ENCODE measurements at places on chromosomes 16 and 17. TPM values are rescaled to one million over a fixed set of nuclear protein-coding genes. Genes with fewer than 3 reads are reported as not detected.

DNA sequence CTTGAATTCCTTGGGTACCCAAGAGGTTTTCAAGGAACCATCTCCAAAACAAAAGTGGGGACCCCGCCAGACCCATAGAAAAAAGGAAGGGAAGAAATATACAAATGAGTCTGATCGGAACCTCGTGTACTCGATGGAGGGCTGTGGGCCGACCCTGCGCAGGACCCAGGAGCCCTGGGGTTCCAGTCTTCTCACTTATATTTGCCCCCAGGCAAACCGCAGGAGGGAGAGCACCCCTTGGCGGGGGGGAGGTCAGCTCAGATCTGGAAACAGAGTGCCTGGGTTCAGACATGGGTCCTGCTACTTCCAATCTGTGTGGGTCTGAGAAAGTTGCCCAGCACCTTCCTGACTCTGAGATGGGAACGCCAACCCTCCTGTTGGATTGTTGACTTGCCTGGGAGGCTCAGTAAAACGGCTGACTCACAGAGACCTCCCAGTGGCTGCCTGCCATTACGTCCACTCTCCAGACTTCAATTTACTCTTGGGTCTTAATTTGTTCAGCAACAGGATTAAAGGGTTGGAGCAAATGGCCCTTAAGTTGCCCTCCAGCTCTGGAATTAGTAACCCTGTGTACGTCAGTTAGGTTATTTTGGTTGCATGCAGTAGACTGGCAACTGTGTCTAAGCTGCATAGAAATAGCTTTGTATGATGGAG is 24.9 kb upstream of the CACNG4 start:
- DNase-seq: no peak

- DNase-seq: no peak
Measured at GRCh38 chr16:70750893-70751467, 50.0 kb downstream of the VAC14 start.

GRCh38 chr17:2435181-2435741 is 34.4 kb upstream of the MNT start:
- no peak for DNase-seq

DNA sequence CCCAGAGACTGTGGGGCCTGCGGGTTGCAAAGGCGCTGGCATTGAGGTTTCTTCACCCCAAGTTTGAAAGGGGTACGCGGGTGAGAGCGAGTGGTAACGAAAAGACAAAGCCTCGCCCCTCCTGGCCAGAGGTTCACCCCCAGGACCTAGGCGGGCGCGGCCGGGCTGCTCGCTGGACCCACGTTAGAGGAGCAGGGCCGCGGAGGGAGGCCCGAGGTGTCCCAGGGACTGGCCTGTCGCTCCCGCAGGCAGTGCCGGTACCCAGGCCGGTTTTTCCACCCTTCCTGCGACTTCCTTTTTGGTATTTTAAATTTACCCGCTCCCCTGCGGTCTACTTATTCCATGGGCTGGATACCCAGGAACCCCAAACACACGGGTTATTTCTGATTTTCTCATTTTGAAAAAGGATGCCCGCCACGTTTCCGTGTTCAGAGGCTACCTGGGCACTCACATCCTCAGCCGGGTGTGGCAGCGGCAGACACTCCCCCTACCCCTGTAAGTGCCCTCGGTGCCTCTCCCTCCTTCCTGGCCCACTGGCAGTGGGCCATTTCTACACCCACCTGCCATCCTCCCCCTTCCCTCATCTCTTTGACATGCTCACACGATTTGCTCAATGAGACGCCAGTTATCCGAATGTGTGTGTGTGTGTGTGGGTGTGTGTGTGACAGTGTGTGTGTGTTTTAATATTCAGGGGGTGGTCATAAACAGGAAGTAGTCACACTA is 1.6 kb upstream of the FOXL1 start:
- DNase-seq: no peak

DNA sequence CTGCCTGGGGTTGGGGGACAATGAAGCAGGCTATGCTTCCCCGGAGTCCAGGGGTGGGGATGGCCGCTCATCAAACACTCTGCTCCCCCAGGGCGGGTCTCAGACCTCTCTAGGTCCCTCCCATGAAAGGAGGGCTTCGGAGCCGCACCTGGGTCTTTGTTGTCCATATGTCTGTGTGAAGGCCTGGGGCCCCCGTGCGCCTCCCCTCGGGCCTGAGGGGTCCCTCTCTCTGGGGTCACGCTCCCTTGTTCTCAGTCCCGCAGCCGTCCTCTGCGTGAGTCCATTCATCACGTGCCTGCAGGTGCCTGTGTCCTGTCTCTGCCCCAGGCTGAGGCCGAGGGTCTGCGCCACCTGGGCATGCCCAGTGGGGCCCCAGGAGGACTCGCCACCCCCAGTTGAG is 15.6 kb downstream of the BAHCC1 start:
- no peak for DNase-seq

DNA sequence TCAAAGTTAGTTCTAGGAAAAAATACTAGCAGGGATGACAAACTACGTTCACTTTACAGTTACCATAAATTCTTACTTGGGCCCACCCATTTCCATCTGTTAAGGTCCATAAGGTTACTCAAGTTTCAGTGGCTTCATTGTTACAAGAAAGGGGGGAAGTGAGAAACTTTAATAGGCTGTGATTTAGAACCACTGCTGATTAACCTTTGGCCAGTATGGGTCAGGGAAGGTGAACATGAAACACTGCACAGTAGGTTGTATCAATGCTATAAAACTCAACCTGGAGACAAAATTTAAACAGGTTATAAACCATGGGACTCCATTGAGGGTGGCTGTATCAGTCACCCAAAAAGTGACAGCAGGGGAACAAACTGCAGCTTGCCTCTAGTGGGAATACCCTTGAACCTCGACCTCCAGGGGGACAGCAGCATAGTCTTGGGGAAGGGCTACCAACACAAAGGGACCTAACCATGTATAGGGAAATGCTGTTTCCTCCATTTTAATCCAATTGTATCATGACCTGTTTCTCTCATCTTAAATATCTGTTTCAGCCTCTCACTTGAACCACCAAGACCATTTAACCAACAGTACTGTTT is 10.4 kb downstream of the PTRH2 start:
- no peak for DNase-seq

- DNase-seq: no peak
Measured at GRCh38 chr17:36592716-36593321, 1.1 kb downstream of the DHRS11 start.

DNA sequence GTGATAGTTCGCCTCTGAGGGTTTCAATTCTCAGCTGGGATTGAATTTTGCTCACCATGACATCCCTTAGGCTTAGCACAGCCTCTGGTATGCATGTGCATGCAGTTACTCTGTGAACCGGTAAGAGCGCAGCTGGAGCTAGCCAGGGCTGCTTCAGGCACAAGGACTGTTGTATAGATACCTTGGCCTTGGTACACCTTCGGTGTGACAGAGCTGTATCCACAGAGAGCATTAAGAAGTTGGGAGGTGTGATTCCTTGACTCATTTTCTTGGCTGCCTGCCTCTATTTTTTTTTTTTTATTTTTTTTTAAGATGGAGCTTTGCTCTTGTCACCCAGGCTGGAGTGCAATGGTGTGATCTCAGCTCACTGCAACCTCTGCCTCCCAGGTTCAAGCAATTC is 2.2 kb upstream of the NUTF2 start:
- DNase-seq: no peak

GRCh38 chr17:40129498-40129897 is 7.7 kb downstream of the MSL1 start:
- no peak for DNase-seq

GRCh38 chr17:73592079-73592415 is 52.2 kb downstream of the SDK2 start:
- no peak for DNase-seq

- no peak for DNase-seq
Measured at GRCh38 chr17:36030956-36031355, 13.2 kb upstream of the CCL23 start.

GRCh38 chr17:18987230-18987610 is 17.3 kb downstream of the FAM83G start:
- no peak for DNase-seq

DNA sequence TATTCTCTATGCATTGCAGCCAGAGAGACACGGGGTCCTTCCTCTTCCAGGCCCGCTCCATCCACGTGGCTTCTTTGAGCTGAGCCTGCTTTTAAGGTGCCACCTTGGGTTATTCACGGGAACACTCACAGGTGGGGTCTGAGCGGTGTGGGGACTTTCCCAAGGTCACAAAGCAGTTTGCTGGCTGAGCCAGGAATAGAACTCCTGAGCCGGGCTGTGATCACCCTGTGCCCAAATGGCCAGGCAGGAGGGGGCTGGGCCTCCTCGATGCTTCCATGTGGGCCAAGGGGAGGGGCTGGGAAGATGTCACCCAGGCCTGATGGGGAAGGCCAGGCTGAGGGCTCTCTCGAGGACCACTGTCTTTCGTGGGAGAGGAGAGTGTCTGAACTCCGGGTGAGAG is 13.0 kb upstream of the GSE1 start:
- no peak for DNase-seq

The RASD1 gene
- total RNA-seq: 114 TPM

The KRT33A gene
- not detected for total RNA-seq
